ENCODE measurements at places on chromosomes 2 and 18.

GRCh38 chr2:156199588-156199987 lies 132.9 kb downstream of the NR4A2 start:
- DNase-seq = no peak

- DNase-seq = no peak
These were observed 68.1 kb downstream of the PARD6G start for GRCh38 chr18:80178935-80179818.

GRCh38 chr2:113851640-113852039 lies 38.2 kb upstream of the ACTR3 start:
- DNase-seq = no peak

- no peak for DNase-seq
These were observed 59.3 kb upstream of the LRRTM1 start for GRCh38 chr2:80363791-80364349.

GRCh38 chr2:191374366-191374765 lies 129.2 kb downstream of the MYO1B start:
- DNase-seq = no peak

DNA sequence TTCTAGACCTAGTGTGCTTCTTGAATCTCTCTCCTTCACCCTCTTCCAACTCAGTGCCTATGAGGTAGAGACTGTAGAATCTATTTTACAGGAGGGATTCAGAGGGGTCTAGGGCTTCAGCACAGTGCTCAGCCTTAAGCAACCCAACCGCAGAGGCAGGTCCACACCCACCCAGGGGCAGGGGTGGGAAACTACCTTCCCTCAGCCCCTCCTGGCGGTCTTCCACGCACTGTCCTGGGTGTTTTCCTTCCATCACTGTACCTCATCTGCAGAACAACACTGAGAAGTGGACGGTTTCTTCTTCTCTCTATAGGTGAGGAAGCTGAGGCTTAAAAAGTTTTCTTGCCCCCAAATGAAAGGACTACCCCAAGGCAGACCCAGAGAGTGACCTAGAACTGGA lies 222.3 kb downstream of the ALK start:
- DNase-seq = no peak

GRCh38 chr2:64133828-64134227 lies 10.4 kb downstream of the PELI1 start:
- DNase-seq = no peak

DNA sequence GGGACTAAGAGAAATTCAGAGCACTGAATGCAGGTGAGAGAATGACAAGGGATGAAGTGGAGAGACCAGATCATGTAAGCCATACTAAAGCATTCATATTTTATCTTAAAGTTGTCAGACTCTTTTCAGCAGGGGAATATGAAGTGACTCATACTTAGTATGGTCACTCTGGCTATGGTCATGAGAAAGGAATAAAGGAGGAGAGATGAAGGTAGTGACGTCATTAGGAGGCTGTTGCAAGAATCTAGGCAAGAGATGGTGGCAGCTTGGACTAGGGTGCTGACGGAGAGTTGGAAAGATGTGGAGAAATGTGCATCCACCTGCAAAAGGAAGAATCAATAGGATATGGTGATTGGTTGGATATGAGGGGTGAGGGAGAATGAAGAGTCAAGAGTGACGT lies 203.2 kb upstream of the ACVR2A start:
- no peak for DNase-seq

GRCh38 chr2:89820248-89820647 lies 1128.8 kb downstream of the RPIA start:
- DNase-seq = no peak

DNA sequence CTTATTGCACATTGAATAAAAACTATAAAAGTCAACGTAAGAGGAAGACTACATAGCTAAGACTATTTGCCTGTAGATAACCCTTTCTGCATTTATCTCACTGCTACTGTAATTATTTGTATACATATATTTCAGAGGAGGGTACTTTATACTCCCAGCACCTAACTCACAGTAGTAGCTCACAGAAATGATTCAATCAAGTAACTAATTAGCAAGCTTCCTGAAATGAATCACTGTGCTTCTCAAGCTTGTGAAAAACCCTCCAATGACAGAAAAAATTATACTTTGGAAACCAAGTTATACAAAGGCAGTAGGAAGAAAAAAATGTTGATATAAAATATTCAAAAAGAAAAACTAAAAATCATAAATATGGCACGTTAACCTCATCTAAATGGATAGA lies 124.9 kb downstream of the NBAS start:
- no peak for DNase-seq

DNA sequence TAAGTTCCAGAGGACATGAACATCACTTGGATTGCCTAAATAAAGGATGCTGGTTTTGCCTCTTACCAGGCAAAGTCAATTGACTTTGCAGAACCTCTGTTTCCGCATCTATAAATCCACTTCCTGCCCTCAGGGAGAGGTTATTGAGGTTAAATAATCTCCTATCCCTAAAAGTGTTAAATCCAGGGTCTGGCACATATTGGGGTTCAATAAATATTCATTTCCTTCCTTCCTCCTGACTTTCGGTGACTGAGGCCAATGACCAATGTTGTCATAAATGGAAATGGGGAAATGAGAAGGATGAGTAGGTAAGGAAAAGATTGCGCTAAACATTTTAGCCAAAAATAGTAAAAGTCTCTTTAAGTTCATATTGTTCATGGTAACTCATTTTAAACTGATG lies 16.0 kb downstream of the BCL2 start:
- no peak for DNase-seq

DNA sequence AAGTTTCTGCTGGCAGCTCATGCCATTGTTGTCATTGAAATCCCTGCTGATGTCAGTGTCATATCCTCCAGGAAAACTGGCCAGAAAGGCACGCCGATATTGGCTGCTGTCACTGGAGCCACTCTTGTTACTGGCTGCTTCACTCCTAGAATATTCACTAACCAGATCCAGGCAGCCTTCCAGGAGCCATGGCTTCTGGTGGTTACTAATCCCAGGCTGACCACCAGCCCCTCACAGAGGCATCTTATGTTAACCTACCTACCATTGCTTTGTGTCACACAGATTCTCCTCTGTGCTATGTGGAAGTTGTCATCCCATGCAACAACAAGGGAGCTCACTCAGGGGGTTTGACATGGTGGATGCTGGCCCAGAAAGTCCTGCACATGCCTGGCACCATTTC lies 27.0 kb upstream of the MTX2 start:
- DNase-seq = no peak

- no peak for DNase-seq
These were observed 60.2 kb downstream of the CD8B2 start for GRCh38 chr2:106547164-106547903.
